Choroid plexus epithelial cell (primary cell): ENCODE measurements at places on chromosomes 1 and 21.

DNA sequence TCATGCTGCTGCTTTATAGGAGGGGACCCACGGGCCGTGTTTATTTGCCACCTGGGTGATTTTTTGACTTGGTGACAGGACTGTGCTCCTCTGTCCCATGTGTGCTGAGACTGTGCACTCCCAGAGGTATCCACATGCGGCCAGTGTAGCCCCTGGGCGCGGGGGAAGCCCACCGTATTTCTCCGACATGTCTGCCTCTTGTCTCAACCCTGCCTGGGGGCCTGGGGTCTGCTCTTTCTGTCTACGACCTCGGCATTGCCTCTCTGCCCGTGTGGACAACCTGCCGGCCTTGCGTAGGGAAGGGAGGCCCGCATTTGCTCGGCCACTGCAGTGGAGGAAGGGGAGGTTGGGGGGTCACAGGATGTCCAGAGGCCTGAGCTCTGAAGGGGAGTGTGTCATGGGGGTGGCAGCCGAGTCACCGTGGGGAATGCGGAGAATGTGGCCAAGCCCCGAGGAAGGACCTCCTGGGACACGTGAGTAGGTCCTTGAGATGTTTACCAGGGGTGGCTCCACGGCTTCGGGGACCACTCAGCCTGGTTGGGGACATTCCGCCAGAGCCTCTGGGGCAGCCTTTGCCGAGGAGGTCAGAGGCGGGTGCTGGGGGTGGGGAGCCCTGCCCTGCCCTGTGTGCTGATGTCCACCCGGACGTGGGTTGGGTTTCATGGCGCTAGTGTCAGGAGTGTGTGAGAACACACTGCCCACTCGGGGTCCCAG, 11.0 kb downstream of the PRKCZ start:
- DNase-seq: no peak

DNA sequence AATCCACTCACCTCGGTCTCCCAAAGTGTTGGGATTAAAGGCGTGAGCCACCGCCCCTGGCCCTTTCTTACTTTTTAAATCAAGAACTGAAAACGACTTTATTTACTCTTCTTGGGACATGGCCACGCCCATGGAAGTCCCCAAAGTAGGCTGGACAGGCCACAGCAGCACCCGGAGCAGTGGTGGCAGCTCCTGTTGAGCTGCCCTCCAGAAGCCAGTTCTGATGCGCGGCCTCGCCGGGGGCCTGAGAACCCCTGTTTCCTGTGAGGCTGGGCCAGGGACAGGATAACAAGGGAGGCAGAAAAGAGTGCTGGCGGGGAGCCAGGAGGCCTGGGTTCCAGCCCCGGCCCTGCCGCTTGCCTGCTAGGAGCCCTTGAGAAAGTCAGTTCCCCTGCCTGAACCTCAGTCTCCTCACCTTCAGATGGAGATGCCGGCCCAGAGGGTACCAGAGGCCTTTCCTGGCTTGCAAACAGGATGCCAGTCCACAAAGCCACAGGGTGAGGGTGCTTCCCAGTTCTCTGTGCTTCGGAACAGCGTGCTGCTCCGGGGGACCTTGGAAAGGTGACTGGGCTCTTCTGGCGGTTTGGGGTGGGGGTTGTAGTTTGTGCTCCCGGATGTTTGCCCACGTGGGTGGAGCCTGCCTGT, 59.4 kb downstream of the RUNX3 start:
- no peak for DNase-seq

- DNase-seq: no peak
These were observed 254.8 kb downstream of the KIF26B start for GRCh38 chr1:245409341-245410195.

DNA sequence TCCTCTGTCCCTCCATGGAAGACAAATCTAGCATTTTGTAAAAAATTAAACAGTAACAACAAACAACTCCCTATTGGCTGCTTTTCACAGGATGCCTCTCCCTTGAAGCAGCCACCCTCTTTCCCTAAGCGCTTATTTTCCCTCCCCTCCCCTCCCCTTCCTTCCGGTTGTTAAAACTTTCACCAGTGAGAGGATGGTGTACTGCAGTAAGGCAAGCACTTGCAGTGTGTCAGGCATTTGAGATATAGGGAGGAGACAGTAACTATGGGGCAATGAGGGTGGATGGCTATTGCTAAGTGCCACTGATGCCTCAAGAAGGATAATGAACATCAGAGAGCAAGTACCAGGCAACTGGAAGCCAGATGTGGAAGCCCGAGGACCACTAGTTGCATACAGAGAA, 19.1 kb upstream of the KIAA1614 start:
- DNase-seq: no peak

GRCh38 chr1:246152986-246153431, 354.1 kb downstream of the SMYD3 start:
- DNase-seq: no peak

DNA sequence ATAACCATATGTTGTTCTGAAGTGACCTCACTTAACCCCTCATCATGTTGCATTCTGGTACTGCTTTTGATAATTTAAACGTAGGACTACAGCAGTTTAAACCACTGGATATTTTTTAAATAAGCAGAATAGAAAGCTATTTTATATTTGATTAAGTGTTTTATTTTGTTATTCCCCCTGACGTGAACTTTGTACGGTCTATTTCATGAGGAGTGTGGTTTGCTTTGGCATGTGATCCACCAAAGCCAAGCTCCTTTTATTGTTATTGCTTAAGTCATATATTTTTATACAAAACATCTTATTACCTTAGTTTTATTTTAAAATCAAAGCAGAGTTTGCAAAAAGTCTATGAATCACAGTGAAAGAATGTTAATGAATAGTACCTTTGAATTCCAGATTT, 101.4 kb upstream of the L1TD1 start:
- peak; percentile 11 for DNase-seq

DNA sequence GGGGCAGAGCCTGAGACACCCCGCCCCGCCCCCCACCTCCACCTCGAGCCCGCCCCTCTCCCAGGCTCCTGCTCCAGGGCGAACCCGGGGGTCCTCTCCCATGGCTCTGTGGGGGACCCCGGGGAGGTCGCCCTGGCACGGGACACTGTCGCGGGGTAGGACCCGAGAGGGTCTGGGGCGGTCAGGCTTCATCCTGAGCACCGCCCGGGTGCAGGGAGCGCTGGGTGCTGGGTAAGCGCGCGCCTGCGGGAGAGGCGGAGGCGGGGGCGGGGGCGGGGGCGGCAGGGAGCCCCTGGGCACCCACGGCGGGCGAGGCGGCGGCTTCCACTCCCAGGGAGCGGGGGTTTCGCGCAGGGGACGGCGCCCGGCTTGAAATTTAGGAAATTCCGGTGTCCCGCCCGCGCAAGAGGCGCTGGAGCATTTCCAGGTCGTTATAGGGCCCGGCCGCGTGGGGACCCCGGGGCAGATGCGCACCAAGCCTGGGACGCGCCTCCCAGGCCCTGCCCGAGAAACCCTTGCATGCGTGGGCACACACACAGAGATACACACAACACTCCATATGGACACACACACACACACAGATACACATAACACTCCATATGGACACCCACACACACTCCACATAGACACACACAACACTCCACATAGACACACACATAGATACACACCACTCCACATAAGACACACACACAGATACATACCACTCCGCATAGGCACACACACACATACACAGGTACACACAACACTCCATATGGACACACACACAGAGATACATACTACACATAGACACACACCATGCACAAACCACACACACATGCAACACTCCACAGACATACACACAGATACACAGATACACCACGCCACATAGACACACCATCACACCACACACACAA, 48.7 kb upstream of the SLC19A1 start:
- DNase-seq: no peak

GRCh38 chr1:212287261-212287895, 2.2 kb downstream of the PPP2R5A start:
- DNase-seq: no peak

- DNase-seq: peak; percentile 54
These were observed 4.2 kb upstream of the ZNF496 start for GRCh38 chr1:247335882-247336281.

- DNase-seq: no peak
These were observed 201.3 kb downstream of the MRPL39 start for GRCh38 chr21:25405984-25406383.

- no peak for DNase-seq
These were observed 996 bp upstream of the MGST3 start for GRCh38 chr1:165629848-165630628.

GRCh38 chr1:157951230-157951629, 42.2 kb upstream of the KIRREL1 start:
- no peak for DNase-seq

DNA sequence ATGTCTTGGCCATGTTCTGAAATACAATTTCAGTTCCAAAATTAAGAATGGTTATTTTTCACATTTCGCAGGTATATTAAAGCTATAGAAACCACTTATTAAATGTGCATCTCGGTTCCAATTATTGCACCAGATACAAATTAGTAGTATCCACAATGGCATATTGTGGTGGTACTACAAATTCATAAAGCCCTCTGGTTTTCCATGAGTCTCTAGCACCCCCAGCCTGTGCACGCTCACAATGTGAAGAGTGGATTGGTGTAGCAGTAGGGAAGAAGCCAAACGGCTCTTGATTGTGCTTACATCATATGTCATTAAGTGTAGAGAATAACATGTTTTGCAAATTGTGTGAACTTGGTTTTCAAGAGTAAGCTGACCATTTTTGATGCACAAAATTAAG, 1.9 kb upstream of the BRINP3 start:
- no peak for DNase-seq

DNA sequence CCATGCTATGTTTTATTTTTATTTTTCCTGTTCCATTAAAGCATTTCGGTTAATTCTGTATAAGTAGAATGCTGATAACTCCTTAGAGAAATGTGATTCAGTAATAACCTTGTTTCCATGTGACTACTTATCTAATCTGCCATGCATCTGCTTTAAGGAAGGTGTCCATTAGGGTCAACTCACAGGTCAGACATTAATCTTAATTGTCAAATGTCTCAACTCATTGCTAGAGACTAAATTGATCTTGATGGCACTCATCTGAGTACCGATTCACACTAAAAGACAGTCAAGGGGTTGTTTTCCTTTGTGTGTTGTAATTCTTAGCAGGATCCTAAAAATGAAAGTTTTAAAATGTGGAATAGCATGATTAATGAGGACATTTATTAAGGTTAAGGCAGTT, 41.8 kb downstream of the ITSN1 start:
- no peak for DNase-seq
